ENCODE measurements at places on chromosomes 5 and 9.

- DNase-seq = no peak
Measured at GRCh38 chr9:127361561-127361960, 35.4 kb upstream of the SLC2A8 start.

DNA sequence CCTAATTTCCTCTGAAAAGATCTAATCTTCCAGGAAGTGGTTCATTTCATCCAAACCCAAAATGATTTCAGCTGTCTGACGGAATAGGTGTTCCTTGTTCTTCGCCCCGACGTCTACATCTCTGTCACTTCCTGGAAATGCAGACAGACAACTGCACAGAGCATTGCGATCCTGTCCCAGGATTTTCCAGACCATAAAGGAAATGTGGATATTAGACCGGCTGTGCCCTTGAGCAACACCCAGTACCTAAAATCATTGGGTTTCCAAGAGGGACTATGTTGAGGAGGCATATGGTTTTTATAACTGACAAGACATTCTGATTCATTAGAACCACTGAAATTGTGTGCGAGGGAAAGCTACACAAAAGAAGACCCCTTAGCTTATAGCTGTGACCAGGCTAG, 74.2 kb downstream of the MSX2 start:
- no peak for DNase-seq

GRCh38 chr9:105191508-105192121, 52.8 kb upstream of the SLC44A1 start:
- DNase-seq = peak; percentile 49

DNA sequence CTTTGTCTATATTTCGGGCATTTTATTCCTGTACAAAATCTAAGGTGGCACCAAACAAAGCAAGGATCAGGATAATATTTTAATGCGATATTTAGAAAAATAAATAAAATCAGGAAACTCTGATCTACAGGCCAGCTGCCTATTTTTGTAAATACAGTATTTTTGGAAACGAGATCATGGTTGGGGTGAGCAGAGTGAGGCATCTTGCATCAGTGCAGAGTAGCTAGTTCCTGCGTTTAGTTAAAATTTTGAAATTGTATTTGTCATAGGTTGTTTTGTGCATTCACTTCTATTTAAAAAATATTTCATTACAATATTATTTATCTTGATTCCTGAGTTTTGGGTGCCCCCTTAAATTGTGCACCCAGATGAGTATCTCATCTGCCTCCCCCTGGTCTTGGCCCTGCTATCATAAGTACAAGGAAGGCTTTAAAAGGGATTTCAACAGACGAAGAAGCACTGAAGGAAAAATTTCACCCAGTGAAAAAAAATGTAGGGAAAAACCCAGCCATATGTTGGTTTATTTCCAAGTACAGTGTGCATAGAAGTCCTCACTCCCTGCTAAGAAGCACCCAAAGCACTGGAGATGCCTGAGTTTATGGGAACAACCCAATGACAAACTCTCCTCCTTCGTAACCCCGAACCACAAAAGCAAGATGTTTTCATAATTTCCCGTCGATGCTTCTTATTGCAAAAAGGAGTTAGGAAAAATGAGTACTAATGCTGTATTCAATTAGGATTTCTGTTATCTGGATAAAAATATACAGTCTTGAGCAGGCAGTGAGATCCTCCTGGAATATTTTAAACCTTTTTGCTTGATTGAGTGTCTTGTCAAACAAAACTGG, 304.7 kb upstream of the CLINT1 start:
- DNase-seq = no peak

DNA sequence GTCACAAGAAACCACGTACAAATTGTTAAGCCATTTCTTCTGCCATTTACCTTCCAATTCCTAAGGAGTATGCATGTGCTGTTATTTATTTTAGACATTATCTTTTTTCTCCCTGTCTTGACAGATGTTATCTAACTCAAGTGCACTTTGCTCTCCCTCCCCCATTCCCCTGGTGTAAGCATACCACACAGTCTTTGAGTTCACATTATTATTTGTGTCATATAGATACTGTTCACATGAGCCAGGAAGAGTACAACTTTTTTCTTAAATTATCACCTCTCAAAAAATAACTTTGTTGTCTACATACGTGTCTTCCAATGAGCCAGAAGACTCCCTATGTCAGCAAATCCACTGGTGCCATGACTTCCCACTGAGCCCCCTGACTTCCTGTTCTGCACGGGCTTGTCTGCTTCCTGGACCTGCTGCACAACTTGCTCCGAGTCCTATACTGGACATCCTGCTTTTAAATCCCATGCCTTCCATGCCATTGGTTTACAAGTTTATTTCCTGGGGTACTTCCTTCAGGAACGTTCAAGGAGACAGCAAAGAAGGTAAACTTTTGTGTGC, 19.9 kb upstream of the FAM120A start:
- no peak for DNase-seq

DNA sequence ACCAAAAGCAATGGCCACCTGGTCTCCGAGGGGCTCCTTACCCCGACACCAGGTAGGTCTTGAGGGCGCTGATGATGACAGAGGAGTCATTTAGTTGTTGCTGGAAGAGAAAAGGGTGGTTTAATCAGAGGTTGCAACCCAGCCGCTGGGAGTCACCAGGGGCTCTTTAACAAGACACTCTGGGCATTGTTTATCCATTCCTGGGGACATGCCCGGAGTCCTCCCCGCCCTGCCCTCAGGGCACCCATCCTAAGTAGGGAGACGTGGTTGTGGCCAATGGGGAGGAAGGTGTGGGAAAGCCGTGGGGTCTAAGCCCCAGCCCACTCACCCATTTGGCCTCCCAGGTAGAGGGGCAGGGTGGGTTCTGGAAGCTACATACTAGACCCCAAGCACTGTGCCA, 3.1 kb downstream of the PTGES2 start:
- no peak for DNase-seq

DNA sequence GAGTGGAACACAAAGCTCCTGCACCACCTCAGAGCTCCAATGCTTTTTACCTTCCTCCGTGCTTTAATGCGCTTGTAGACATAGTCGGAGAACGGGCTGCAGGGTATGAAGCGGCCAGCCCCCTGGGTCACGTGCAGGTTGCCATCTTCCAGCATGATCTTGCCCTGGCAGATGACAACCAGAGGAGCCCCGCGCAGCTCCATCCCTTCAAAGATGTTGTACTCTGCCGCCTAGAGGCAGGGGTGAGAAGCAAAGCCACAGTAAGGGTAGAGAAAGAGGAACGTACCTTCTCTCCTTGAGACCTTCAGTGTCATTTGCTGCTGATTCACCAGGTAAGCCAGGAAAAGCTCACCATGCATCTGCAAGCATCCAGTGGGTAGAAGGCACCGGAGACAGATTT, 112.3 kb downstream of the DPYSL3 start:
- DNase-seq = no peak

- DNase-seq = no peak
Measured at GRCh38 chr9:97372580-97372979, 39.3 kb upstream of the TDRD7 start.

GRCh38 chr9:99509900-99510535, 287.9 kb downstream of the SEC61B start:
- no peak for DNase-seq

DNA sequence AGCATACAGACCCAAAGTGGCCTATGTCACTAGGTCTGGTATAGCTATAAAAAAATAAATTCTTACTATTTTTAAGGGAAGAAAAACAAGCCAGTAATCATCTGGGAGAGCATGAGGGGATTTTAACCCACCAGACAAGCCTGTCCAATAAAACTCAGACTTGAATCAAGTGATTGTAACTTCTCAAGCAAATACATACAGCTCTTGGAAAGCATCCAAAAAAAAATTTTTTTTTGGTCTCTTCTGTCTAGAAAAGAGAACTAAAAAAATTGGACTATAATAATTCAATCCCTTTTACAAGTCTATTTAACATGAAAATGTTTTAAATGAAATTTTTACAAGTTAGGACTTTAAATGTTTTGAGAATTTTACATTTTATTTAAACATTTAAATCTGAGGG, 61.7 kb downstream of the FBXL17 start:
- DNase-seq = no peak

DNA sequence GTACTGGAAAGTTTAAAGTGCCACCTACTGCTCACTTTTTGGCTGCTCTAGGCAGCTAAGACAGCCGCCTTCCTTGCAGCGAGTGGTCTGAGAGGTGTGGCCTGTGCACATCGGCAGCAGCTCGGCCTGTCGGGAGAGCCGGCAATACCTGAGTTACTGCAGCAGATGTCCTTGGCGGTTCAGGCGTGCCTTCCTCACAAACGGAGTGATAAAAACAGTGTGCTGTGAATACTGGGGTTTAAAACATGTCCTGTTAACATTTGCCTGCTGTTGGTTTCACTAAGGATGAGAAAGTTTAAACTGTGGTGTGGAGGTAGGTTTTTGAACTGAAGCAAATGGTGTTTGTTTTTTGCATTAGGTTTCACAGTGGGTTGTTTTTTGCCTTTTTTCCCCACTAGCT, 12.9 kb downstream of the TRAF2 start:
- no peak for DNase-seq

DNA sequence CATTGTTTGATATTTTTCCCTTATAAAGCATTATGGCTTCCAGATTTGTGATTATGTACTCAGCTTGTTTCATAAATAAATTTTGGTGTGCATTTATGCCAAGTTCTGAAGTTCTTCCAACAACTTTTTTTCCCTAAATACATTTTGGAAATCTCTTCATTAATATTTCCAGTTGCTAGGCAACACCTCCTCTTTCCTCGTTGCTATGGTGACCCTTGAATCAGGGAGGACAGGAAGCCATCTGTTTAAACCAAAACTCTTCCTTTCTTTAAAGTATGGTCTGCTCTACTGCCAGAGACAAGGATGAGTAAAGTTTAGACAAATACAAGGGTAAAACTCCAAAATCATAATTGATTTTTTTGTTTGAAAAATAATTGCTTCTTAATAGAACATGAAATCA, 779.3 kb downstream of the CDH9 start:
- DNase-seq = no peak

- no peak for DNase-seq
Measured at GRCh38 chr5:24819841-24820240, 175.1 kb upstream of the CDH10 start.

- no peak for DNase-seq
Measured at GRCh38 chr9:135394699-135395645, 84.6 kb upstream of the PPP1R26 start.

DNA sequence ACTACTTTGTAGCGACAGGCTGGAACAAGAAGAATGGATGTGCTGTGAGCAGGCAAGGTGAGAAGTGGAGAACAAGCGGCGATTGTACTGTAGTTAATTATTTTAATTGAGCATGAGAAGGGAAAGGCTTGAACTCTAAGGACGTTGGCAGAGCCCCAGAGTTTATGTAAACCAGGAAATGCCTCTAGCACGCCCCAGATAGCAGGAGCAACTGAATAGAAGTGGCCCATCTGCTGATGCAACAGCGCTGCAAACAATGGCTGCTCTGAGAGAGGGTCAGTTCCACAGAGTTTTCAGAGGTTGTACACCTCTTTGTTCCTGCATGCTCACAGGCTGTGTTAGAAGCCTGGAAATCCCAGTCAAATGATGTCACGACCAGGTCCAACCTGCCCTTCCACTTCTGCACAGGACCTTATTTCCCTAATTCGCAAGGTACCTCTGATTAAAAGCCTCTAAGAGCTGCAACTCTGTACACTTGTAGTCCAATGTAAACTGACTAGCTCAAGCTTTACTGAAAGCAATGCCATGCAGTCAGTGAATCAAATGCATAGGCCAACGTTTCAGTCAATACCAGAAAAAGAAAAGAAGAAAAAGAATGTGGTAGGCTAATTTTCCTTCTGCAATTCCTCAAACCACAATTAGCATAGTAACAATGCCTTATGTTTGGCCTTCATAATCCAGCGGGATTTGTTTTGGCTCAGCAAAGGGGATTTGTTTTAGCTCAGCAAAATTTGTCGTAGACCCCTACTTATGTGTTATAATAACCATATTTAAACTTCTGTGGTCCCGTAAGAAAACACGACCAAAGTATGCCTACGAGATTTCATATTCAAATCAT, 119.6 kb upstream of the RETREG1 start:
- DNase-seq = no peak

DNA sequence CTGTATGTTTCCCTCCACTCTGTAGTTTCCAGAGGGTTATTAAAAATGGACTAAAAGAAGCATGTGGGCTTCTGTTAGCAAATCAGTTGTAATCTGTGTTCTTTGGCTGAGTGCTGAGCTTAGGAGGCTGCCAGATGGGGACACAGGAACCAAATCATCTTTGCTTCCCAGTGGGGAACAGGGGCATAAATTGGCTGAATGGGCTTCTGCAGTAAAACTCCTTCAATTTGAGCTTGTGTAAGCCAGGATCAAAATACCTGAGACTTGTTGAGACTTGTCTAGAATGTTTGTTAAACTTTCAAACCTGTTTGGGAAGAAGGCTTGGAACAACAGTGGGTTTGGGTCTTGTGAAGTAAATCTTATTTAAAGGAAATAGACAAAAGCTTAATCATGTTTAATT, 32.2 kb upstream of the TNFAIP8 start:
- DNase-seq = no peak

- DNase-seq = no peak
Measured at GRCh38 chr5:56077796-56078233, 83.1 kb upstream of the IL6ST start.

GRCh38 chr9:8419596-8420275, 620.2 kb upstream of the DMAC1 start:
- DNase-seq = no peak

- no peak for DNase-seq
Measured at GRCh38 chr5:56807679-56808078, 7.7 kb upstream of the MAP3K1 start.

- DNase-seq = no peak
Measured at GRCh38 chr5:168426864-168427172, 59.5 kb upstream of the RARS1 start.

- no peak for DNase-seq
Measured at GRCh38 chr9:82732928-82733327, 330.0 kb downstream of the RASEF start.

DNA sequence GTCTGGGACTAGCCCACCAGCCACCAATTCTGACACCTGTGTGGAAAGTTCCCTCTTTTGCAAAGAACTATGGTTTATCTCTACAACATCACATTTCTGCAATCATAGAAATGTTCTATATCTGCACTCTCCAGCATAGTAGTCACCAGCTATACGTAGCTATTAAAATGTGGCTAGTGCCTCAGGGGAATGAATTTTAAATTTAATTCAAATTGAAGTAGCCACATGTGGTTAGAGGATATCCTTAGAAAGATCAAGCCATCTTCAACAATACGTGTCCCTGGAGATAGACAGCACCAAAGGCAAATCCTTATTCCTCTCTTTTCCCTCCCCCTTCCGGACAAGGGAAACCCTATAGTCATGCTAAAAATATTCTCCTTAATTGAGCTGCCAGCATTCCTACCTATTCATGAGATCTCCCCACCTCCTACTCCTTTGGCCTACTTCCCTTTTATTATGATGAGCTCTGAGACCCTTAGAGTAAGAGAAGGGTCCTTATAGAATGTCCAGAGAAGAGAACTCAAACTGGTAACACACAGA, 11.1 kb downstream of the LCP2 start:
- DNase-seq = no peak

- DNase-seq = no peak
Measured at GRCh38 chr5:14534773-14535172, 46.8 kb upstream of the OTULINL start.
